ENCODE measurements at places on chromosomes 12 and 14.
A peak's percentile ranks its signal among the peaks of the same experiment; 100 is the strongest.

GRCh38 chr12:54612225-54612750 lies 22.4 kb downstream of the LACRT start:
- no peak overlapping the region for H3K27ac ChIP-seq
- H3K27me3 ChIP-seq: peaks cover 84% of the 10 kb centered on the region
- H3K36me3 ChIP-seq: no peaks in the 10 kb centered on the region
- H3K4me1 ChIP-seq: peaks cover 7% of the 10 kb centered on the region
- DNase-seq: no peak

GRCh38 chr12:89539426-89540223 lies 13.8 kb upstream of the POC1B start:
- H3K27ac ChIP-seq: no peak overlapping the region
- H3K27me3 ChIP-seq: no peaks in the 10 kb centered on the region
- no peak for DNase-seq
- no peak overlapping the region for H3K4me3 ChIP-seq
- peaks cover 6% of the 10 kb centered on the region for H3K36me3 ChIP-seq

DNA sequence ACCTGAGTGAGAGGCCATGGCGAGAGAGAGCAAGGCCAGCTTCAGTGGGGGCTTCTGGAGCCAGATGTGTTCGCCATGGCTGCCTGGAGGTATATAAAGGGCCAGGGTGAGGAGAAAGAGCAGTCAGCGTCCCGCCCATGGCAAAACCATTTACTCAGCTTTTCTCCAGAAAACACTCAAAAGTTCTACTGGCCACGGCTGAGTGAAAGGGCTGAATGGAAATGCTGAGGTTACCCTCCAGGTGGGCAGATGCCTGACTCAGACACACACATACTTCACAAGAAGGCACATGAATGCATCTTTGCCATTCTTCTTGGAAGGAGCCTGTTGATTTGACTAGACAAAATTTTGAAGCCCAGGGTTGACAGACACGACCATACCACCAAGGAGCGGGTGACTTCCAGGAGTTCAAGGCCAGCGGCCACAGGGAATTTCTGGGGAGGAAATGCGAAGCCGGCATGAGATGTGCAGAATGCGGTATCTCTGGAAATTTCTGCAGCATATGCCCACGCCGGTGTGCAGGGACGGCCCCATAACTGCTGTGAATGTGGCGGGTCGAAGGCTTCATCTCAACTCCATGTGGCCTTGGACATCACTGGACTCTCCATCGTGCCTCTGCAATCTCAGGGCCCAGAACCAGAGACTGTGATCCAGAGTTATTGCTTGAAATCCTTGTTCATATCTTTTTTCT lies at the start of gene IL31:
Gene IL31, minus strand, starts transcription at position 67 of the 691 bp plus-strand sequence. Its CDS starts 49 bp downstream, at position 18.
- no peak within 1 kb of the TSS for H3K4me3 ChIP-seq
- H3K4me1 ChIP-seq: no peaks in the 10 kb centered on the region
- H3K27me3 ChIP-seq: no peaks in the 10 kb centered on the region

- no peak overlapping the region for H3K4me3 ChIP-seq
- H3K27me3 ChIP-seq: no peaks in the 10 kb centered on the region
- no peak for DNase-seq
- H3K4me1 ChIP-seq: no peaks in the 10 kb centered on the region
Observed at GRCh38 chr12:25787701-25788100, 170.8 kb upstream of the RASSF8 start.

- peaks cover 2% of the 10 kb centered on the region for H3K36me3 ChIP-seq
- no peak overlapping the region for H3K4me3 ChIP-seq
- no peak overlapping the region for H3K27ac ChIP-seq
Observed at GRCh38 chr14:96108061-96108795, 69.1 kb downstream of the C14orf132 start.

- H3K4me3 ChIP-seq: peak overlapping the region; percentile 67
- H3K27me3 ChIP-seq: no peaks in the 10 kb centered on the region
- peaks cover 40% of the 10 kb centered on the region for H3K36me3 ChIP-seq
- H3K27ac ChIP-seq: peak overlapping the region; percentile 86
Observed at GRCh38 chr12:10559244-10559643, 53.6 kb downstream of the EIF2S3B start.

GRCh38 chr14:36339816-36340215 lies 19.4 kb upstream of the MBIP start:
- peaks cover 24% of the 10 kb centered on the region for H3K27me3 ChIP-seq
- no peak for DNase-seq
- H3K27ac ChIP-seq: no peak overlapping the region
- H3K4me1 ChIP-seq: no peaks in the 10 kb centered on the region
- H3K36me3 ChIP-seq: no peaks in the 10 kb centered on the region
- no peak overlapping the region for H3K4me3 ChIP-seq

DNA sequence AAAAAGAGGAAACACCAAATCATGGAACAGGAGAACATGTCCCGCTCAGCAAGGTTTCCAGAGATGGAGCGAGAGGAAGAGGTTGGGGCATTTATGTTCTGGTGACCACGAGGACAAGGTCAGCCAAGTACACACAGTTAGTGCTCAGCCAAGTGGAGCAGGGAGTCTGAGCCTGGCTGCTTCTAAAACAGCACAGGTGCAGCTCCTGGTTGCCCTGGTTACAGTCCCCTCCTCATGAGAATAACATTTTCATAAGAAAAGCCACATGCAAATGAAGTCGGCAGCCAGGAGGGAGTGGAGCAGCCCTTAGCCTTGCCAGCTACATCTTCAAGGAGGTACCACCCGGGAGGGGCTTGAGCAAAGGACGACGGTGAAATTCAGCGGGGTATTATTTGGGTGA lies 81.8 kb downstream of the NOS1 start:
- H3K27ac ChIP-seq: no peak overlapping the region
- H3K4me1 ChIP-seq: no peaks in the 10 kb centered on the region
- peaks cover 35% of the 10 kb centered on the region for H3K27me3 ChIP-seq
- no peak overlapping the region for H3K4me3 ChIP-seq

GRCh38 chr12:60863421-60863820 lies 1267.6 kb downstream of the SLC16A7 start:
- H3K27ac ChIP-seq: no peak overlapping the region
- H3K27me3 ChIP-seq: no peaks in the 10 kb centered on the region
- H3K36me3 ChIP-seq: no peaks in the 10 kb centered on the region
- DNase-seq: no peak

GRCh38 chr12:128079-128478 lies 61.5 kb downstream of the IQSEC3 start:
- H3K27ac ChIP-seq: no peak overlapping the region
- no peak for DNase-seq
- no peaks in the 10 kb centered on the region for H3K4me1 ChIP-seq

- DNase-seq: no peak
- no peaks in the 10 kb centered on the region for H3K27me3 ChIP-seq
- H3K27ac ChIP-seq: no peak overlapping the region
- H3K4me3 ChIP-seq: no peak overlapping the region
- peaks cover 3% of the 10 kb centered on the region for H3K36me3 ChIP-seq
Observed at GRCh38 chr14:79408696-79409095, 802.6 kb downstream of the DIO2 start.

DNA sequence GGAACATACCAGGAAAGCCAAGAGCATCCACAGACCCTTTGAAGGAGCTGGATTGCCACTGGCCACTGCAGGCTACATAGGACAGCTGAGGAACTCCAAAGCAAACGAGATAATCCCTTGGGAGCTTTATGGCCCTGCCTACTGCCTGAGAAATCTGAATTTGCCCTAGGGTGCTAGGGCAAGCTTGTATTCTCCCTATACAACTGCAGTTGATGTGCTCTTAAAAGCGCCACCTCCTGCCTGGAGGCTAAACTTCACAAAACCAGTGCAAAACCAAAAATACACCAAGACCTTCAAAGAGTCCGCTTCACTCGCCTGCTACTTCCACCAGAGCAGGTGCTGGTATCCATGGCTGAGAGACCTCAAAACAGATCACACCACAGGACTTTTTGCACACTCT lies 99.6 kb upstream of the KRR1 start:
- peaks cover 34% of the 10 kb centered on the region for H3K27me3 ChIP-seq
- DNase-seq: no peak
- H3K4me1 ChIP-seq: no peaks in the 10 kb centered on the region
- no peak overlapping the region for H3K4me3 ChIP-seq
- no peak overlapping the region for H3K27ac ChIP-seq

GRCh38 chr14:58912799-58913432 lies 275.2 kb downstream of the DACT1 start:
- H3K27ac ChIP-seq: no peak overlapping the region
- no peak overlapping the region for H3K4me3 ChIP-seq
- H3K36me3 ChIP-seq: no peaks in the 10 kb centered on the region
- H3K27me3 ChIP-seq: no peaks in the 10 kb centered on the region
- DNase-seq: no peak

DNA sequence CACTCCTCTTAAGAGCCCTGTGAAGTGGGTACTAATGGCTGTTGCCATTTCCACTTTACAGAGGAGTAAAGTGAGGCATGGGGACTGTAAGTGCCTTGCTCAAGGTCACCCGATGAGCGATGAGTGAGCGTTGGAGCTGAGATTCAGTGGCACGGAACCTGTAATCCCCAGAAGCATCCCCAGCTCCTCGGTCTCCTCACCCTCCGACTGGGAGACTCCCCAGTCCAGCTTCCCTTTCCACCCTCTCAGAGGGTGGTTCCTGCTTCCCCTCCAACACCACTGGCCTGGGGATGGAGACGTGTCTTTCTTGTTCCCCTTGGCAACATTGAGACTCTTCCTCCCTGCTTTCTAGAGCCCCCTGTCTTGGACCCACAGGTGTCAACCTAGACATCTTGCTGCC lies 32.6 kb downstream of the TMEM63C start:
- H3K27me3 ChIP-seq: peaks cover 29% of the 10 kb centered on the region
- no peak overlapping the region for H3K27ac ChIP-seq
- no peak for DNase-seq
- no peaks in the 10 kb centered on the region for H3K36me3 ChIP-seq
- no peak overlapping the region for H3K4me3 ChIP-seq
- no peaks in the 10 kb centered on the region for H3K4me1 ChIP-seq

- peaks cover 13% of the 10 kb centered on the region for H3K27me3 ChIP-seq
- H3K36me3 ChIP-seq: no peaks in the 10 kb centered on the region
- no peak overlapping the region for H3K27ac ChIP-seq
- H3K4me3 ChIP-seq: no peak overlapping the region
- H3K4me1 ChIP-seq: no peaks in the 10 kb centered on the region
- no peak for DNase-seq
Observed at GRCh38 chr14:74442757-74443156, 16.7 kb upstream of the SYNDIG1L start.

- H3K4me1 ChIP-seq: no peaks in the 10 kb centered on the region
- H3K27ac ChIP-seq: no peak overlapping the region
- no peak for DNase-seq
- H3K36me3 ChIP-seq: no peaks in the 10 kb centered on the region
- H3K4me3 ChIP-seq: no peak overlapping the region
Observed at GRCh38 chr14:68577802-68578541, 214.9 kb downstream of the ZFP36L1 start.
